ENCODE measurements at places on chromosomes 6 and 20. TPM values are rescaled to one million over a fixed set of nuclear protein-coding genes. Genes with fewer than 3 reads are reported as not detected.

Gene AK9
- 11.5 TPM for total RNA-seq

Gene LPA
- total RNA-seq, result not detected

Gene ROS1
- not detected for total RNA-seq

Gene SRSF12
- total RNA-seq, result not detected

Gene TRAM2
- total RNA-seq, result 10.9 TPM

Gene CRISP2
- not detected for total RNA-seq

Gene SMPDL3A
- total RNA-seq, result 0.27 TPM

Gene MYMX
- total RNA-seq, result not detected

DNA sequence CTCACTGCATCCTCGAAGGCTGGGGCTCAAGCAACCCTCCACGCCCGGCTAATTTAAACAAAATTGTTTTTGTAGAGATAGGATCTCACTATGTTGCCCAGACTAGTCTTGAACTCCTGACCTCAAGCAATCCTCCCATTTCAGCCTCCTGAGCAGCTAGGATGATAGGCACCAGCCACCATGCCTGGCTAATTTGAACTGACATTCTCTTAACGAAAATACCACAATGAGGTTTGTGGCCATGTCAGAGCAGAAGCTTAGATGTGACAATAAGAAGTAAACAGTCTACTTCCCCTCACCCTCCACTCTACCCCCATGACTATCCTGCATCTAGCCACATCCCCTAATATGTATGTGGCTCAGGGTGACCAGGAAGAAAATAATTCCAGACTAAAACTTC is 74.8 kb upstream of the PLCB4 start:
- H3K27me3 ChIP-seq, result no peaks in the 10 kb centered on the region
- H3K27ac ChIP-seq, result no peak overlapping the region
- H3K4me1 ChIP-seq, result no peaks in the 10 kb centered on the region
- H3K4me3 ChIP-seq, result no peak overlapping the region
- H3K36me3 ChIP-seq, result no peaks in the 10 kb centered on the region
- no peak for DNase-seq

DNA sequence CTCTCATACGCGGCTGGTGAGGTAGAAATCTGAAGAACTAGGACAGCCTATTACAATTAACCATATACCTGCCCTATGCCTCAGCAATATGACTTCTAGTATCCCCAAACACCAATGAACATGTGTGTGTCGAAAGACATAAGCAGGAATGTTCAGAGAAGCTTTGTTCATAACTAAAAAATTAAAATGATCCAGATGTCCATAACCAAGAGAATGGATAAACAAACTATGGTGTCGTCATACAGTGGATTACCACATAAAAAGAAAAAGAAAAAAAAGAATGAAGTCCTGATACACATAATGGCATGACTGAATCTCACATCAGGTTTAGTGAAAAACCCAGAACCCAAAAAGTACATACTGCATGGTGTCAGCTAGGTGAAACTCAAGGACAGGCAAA is 73.9 kb downstream of the MDN1 start:
- no peaks in the 10 kb centered on the region for H3K4me1 ChIP-seq
- H3K4me3 ChIP-seq, result no peak overlapping the region
- H3K36me3 ChIP-seq, result peaks cover 17% of the 10 kb centered on the region
- no peak overlapping the region for H3K27ac ChIP-seq
- no peaks in the 10 kb centered on the region for H3K27me3 ChIP-seq

GRCh38 chr6:162900503-162900902 is 172.7 kb downstream of the PACRG start:
- H3K4me1 ChIP-seq, result no peaks in the 10 kb centered on the region
- H3K27me3 ChIP-seq, result no peaks in the 10 kb centered on the region
- H3K4me3 ChIP-seq, result no peak overlapping the region
- no peak overlapping the region for H3K27ac ChIP-seq
- DNase-seq, result no peak
- no peaks in the 10 kb centered on the region for H3K36me3 ChIP-seq

DNA sequence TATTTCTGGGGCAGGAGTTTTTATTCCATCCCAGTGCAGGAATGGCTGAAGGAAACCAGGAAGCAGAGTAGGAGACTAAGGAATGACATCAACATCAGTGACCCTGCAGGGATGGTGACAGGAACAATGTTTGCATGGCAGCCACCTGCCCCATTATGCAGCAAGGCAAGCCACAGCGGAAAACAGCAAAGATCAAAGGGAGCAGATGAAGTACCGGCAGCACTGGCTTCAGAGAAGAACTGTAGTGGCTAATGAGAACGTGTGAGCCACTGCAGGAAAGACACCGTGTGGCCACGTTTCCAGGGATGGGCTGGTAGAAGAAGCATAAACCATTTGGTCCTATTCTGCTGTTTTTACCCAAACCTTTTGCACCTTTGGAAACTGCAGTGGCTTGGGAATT is 52.9 kb upstream of the TAB2 start:
- no peak overlapping the region for H3K4me3 ChIP-seq
- peaks cover 54% of the 10 kb centered on the region for H3K4me1 ChIP-seq
- no peak overlapping the region for H3K27ac ChIP-seq
- peak; percentile 58 for DNase-seq
- H3K36me3 ChIP-seq, result no peaks in the 10 kb centered on the region
- H3K27me3 ChIP-seq, result no peaks in the 10 kb centered on the region

DNA sequence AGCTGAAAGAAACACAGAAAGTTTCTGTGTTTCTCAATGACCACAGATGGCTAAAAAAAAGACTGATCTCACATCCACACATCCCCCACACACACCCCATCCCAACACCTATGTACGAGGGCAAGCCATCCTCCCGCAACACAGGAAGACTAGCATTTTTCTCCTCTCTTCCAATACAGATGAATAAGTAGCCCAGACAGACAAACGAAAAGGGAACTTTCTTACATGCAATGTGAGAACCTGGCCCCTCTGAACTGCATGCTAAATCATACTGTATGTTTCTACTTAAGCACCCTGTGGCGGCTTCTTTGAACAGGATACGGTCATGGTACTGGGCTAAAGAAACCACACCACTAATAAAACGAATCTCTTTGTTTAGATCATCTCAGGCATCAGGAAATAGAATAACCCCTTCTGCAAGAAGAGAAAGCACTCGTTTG is 116.2 kb downstream of the GMDS start:
- no peak overlapping the region for H3K4me3 ChIP-seq
- DNase-seq, result no peak

- DNase-seq, result no peak
- H3K36me3 ChIP-seq, result no peaks in the 10 kb centered on the region
- peaks cover 8% of the 10 kb centered on the region for H3K4me1 ChIP-seq
- no peaks in the 10 kb centered on the region for H3K27me3 ChIP-seq
- no peak overlapping the region for H3K4me3 ChIP-seq
These were observed 60.1 kb downstream of the SESN1 start for GRCh38 chr6:109034526-109034925.

- no peaks in the 10 kb centered on the region for H3K27me3 ChIP-seq
- no peak overlapping the region for H3K27ac ChIP-seq
- H3K4me3 ChIP-seq, result no peak overlapping the region
- H3K4me1 ChIP-seq, result peaks cover 5% of the 10 kb centered on the region
These were observed 32.4 kb downstream of the FARS2 start for GRCh38 chr6:5293692-5294091.

- no peaks in the 10 kb centered on the region for H3K4me1 ChIP-seq
- no peak overlapping the region for H3K4me3 ChIP-seq
- no peak for DNase-seq
These were observed 523.6 kb upstream of the RNF217 start for GRCh38 chr6:124438546-124439065.

- H3K4me1 ChIP-seq, result no peaks in the 10 kb centered on the region
- no peaks in the 10 kb centered on the region for H3K36me3 ChIP-seq
- H3K27ac ChIP-seq, result no peak overlapping the region
- H3K4me3 ChIP-seq, result no peak overlapping the region
These were observed 73.2 kb downstream of the BCKDHB start for GRCh38 chr6:80179695-80180094.

GRCh38 chr6:78615430-78615904 is 251.9 kb upstream of the IRAK1BP1 start:
- H3K36me3 ChIP-seq, result no peaks in the 10 kb centered on the region
- no peaks in the 10 kb centered on the region for H3K27me3 ChIP-seq
- no peak for DNase-seq

DNA sequence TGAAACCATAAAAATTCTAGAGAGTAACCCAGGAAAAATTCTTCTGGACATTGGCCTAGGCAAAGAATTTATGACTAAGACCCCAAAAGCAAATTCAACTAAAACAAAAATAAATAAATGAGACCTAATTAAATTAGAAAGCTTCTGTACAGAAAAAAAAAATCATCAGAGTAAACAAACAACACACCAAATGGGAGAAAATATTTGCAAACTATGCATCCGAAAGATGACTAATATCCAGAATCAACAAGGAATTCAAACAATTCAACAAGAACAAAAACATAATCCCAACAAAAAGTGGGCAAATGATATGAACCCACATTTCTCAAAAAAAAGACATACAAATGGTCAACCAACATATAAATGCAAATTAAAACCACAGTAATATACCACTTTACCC is 242.6 kb upstream of the CDYL start:
- no peaks in the 10 kb centered on the region for H3K27me3 ChIP-seq
- no peaks in the 10 kb centered on the region for H3K36me3 ChIP-seq
- no peak overlapping the region for H3K27ac ChIP-seq
- no peak overlapping the region for H3K4me3 ChIP-seq
- DNase-seq, result no peak

DNA sequence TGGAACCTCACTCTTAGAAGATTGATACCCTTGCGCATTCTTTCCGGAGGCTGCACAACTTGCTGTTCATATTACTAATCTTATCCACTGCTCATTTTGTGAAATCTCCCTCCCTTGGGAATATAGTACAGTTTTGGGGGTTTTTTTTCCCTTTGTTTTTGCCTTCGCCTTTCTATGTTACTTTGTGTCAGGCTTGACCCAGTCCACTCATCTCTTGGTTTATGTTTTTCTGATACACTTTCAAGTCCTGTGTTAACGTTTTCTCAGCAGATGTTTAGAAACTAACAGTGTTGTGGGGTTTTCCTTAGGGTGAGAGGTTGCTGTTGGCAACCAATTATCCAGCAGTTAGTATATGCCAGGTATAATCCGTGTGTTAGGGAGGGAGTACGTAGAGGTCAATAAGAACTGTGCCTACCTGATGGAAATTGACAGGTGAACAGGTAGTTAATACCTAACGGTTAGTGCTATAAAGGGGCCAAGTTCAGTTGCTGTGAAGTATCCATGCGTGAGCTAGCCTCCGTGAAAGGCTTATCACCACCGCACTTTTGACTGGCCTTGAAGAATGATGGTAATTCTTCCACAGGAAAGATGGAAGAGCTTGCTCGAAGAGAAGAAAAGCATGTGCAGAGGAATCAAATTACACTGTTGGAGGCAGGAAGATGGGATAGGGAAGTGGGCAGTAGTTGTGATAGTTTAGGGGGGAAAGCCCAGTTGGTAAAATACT is 1.4 kb downstream of the NFYA start:
- DNase-seq, result no peak
- peak overlapping the region; percentile 78 for H3K4me3 ChIP-seq
- peak overlapping the region; percentile 95 for H3K27ac ChIP-seq
- no peaks in the 10 kb centered on the region for H3K27me3 ChIP-seq

DNA sequence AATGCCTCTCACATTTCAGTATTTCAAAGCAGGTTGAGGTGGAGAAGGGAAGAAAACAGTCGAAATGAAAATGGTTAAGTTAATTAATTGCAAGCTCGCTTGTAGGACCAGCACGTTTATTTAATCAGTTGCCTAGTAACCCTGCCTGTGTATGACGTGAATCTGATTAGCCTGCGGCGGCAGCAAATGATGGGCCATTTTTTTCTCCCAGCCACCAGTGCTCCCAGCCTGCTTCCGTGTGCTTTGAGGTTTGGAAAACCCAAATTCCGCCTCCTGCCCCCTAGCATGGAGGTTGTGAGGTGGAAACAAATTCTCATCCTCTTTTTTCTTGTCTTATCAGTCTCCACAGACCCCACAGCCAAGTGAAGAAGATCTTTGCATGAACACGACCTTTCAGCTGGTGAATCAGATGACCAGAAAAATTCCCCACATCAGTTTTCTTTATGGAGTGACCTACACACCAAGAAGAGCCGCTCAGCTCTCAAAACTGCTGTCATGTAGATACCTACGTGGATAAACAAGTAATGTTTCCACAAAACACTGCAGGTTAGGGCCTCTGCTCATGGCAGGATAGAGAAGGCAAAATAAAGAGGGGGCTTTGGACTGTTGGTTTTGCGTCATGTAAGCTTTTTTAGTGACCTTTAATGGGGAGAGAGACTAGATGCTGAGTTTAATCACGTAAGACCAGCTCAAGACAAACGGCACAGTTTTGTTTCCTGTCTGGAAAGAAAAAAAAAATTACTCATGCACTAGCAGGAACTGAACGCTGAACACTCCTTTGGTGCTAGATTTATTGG is 572.9 kb upstream of the NOX3 start:
- H3K4me1 ChIP-seq, result no peaks in the 10 kb centered on the region
- no peaks in the 10 kb centered on the region for H3K36me3 ChIP-seq
- no peak for DNase-seq
- H3K27ac ChIP-seq, result no peak overlapping the region
- no peaks in the 10 kb centered on the region for H3K27me3 ChIP-seq

DNA sequence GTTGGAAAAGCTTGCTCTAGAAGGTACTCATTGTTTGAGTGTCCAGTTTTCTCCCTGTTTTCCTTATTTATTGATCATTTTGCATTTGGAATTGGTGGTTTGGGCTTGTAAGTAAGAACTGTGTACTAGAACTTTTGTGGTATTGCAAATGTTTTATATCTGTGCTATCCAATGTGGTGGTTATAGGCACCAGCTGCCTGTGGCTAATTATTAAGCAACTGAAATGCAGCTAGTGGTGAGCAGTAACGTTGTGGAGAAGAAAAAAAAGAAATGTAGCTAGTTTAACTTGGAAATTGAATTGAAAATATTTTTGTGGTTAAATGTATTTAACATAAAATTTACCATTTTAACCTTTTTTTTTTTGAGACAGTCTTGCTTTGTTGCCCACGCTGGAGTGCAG is 50.7 kb upstream of the MAPK13 start:
- no peak overlapping the region for H3K27ac ChIP-seq
- peaks cover 34% of the 10 kb centered on the region for H3K36me3 ChIP-seq
- no peak for DNase-seq
- no peaks in the 10 kb centered on the region for H3K27me3 ChIP-seq

DNA sequence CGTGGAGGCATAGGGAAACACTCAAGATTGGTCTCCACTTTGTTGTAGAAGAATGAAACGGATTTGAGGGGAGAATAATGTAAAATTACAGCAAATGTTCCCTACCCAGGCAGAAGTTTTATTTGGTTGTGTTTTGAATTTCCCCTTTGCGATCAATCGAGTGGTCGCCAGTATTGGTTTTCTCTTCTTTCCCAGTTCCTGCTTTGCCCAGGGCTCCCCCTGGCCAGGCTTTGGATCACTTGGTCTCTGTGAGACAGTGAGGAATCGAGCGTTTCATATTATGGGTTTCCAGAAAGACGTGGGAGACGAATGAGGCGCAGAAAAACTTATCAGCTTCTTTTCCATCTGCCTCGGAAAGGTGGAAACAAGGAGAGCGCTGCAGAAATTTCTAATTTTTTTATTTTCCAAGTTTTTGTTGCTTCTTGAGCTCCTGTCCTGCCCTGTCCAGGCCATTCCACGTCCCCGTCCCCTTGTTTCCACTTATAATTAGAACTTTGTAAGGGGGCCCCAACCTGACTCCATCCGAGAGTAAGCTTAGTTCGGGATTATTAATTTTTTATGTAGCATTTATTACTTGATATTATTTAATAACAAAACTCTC is 7.5 kb upstream of the TBX18 start:
- H3K36me3 ChIP-seq, result no peaks in the 10 kb centered on the region
- H3K4me3 ChIP-seq, result no peak overlapping the region
- no peak overlapping the region for H3K27ac ChIP-seq
- no peaks in the 10 kb centered on the region for H3K27me3 ChIP-seq
- no peak for DNase-seq

Data from naive thymus-derived CD4-positive, alpha-beta T cell (primary cell).